ENCODE measurements at places on chromosomes 4 and X. TPM values are rescaled to one million over a fixed set of nuclear protein-coding genes. Genes with fewer than 3 reads are reported as not detected.

Gene PLP1
- total RNA-seq = not detected

Gene XKRX
- total RNA-seq = 0.12 TPM

Gene VCX3B
- total RNA-seq = not detected

- DNase-seq = no peak
Observed at GRCh38 chr4:110034026-110034393, 121.3 kb downstream of the EGF start.

DNA sequence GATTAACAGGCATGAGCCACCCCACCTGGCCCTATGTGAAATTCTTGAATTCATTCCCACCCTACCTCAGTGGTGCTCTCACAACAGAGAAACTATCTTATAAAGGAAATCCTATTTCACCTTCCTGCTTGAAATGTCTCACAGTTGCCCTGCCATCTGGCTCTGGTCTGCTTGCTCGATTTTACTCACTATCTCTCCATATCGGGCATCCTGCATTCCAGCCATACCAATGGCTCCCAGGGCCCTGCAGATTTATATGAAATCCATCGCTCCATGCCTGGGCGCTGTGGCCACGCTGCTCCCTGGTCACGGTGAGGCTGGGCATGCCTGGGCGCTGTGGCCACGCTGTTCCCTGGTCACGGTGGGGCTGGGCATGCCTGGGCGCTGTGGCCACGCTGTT, 15.8 kb downstream of the SORBS2 start:
- DNase-seq = no peak

Measured in activated CD4-positive, alpha-beta T cell treated with anti-CD3 and anti-CD28 coated beads, Interleukin-2, amount 10 ng/mL, durations not matched to agents 7 days and 5 days (primary cell).